RWPE2 (cell line): ENCODE measurements at places on chromosomes 11 and 22.

- no peaks in the 10 kb centered on the region for H3K27me3 ChIP-seq
- no peak overlapping the region for H3K4me3 ChIP-seq
- no peaks in the 10 kb centered on the region for H3K4me1 ChIP-seq
- H3K27ac ChIP-seq = no peak overlapping the region
Measured at GRCh38 chr11:110979696-110980095, 265.8 kb upstream of the POU2AF2 start.

DNA sequence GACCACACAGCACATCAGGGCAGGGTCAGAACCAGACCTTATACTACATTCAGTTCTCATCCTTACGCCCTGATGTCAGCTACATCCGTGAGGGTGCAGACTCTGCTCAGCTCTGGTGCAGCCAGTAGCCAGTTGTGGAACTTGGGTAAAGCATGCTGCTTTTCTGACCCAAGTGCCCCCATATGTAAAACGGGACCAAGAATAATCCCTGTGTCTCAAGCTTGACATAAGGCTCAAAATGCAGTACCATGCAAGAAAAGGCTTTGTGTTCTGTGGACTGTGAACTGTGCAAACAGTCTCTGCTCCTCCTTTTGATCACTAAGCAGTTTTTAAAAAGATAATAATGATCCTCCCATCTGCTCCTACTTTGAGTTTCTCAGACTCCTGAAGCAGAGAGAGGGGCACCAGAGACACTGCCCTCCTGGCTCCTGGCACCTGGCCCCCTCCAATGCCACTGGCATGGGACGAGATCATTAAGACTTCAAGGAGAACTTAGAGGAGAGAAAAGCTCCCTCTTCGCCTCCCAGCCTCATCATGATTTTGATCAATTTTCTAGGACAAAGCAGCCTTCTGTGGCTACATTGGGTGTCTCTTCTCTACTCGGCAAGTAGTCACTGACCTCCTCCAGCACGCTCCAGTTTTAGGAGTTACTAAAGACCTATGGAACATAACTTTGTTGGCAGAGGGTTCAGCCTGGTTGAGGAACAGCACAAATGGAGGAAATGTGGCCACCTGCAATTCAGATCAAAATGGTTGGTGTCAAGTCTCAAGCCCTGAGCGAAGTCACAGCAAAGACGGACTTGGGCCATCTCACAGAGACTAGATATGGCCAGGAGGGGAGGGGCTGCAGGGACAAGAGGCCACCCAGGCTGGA, 23.9 kb downstream of the IL10RA start:
- no peaks in the 10 kb centered on the region for H3K4me1 ChIP-seq
- no peak overlapping the region for H3K4me3 ChIP-seq
- H3K27ac ChIP-seq = no peak overlapping the region
- H3K36me3 ChIP-seq = no peaks in the 10 kb centered on the region
- H3K27me3 ChIP-seq = no peaks in the 10 kb centered on the region

DNA sequence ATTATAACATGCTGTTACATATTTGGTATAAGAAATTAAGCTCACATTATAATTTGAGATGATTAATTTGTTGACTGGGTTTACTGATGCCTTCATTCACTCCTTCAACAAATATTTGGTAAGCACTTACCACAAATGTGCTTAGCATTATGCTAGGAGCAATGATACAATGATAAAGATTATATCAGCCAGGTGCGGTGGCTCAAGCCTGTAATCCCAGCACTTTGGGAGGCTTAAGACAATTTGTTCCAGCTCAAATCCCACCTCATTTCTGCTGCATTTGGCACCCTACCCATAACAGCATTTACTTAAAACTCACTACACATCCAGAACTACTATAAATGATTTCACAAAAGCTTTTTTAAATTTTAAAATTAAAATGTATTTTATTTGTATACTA, 1263.6 kb upstream of the RAG2 start:
- H3K4me3 ChIP-seq = no peak overlapping the region
- no peak for DNase-seq
- no peaks in the 10 kb centered on the region for H3K27me3 ChIP-seq
- H3K36me3 ChIP-seq = no peaks in the 10 kb centered on the region
- no peak overlapping the region for H3K27ac ChIP-seq

DNA sequence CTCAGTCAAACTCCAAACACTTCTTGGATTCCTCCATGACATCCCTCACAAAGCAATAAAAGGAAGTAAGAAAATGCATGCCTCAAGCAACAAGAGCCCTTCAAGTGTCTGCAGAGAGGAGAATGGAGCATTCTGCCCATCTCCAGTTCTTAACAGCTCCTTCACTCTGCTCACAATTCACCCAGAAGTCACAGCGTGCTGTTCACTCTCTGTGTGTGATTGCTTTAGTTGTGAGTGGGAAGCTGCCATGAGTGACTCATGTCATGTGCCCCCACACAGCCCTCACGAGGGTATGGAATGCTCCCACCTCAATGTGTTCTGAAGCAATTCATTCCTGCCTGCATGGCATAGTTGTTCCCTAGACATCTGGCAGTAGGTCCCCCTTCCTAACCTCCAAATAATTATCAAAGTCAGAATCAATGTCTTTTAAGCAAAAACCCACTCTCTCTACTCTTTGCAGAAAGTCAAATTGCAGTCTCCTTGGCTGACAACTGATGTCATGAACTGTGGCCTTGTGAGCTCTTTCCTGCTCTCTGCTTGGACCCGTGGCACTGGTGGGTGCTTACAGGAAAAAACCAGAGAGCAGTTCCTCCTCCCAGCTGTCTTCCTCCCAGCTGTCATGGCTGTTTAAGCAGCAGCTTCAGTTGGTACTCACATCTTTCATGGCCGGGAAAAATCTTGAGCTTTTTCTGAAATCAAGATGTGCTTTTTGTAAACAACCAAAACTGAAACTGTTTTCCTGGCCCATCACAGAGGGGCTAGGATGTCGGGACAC, 112.1 kb upstream of the SPON1 start:
- H3K27ac ChIP-seq = no peak overlapping the region
- no peaks in the 10 kb centered on the region for H3K4me1 ChIP-seq

GRCh38 chr11:2287091-2287490, 14.6 kb downstream of the C11orf21 start:
- H3K27ac ChIP-seq = no peak overlapping the region
- peak; percentile 52 for DNase-seq
- H3K4me1 ChIP-seq = no peaks in the 10 kb centered on the region
- no peaks in the 10 kb centered on the region for H3K36me3 ChIP-seq
- peaks cover 4% of the 10 kb centered on the region for H3K27me3 ChIP-seq

GRCh38 chr11:17421781-17422180, 33.3 kb upstream of the KCNJ11 start:
- no peak for DNase-seq
- H3K4me3 ChIP-seq = no peak overlapping the region
- H3K27me3 ChIP-seq = peaks cover 15% of the 10 kb centered on the region
- H3K4me1 ChIP-seq = no peaks in the 10 kb centered on the region
